ENCODE measurements at places on chromosomes 5 and 9. TPM values are rescaled to one million over a fixed set of nuclear protein-coding genes. Genes with fewer than 3 reads are reported as not detected.

DNA sequence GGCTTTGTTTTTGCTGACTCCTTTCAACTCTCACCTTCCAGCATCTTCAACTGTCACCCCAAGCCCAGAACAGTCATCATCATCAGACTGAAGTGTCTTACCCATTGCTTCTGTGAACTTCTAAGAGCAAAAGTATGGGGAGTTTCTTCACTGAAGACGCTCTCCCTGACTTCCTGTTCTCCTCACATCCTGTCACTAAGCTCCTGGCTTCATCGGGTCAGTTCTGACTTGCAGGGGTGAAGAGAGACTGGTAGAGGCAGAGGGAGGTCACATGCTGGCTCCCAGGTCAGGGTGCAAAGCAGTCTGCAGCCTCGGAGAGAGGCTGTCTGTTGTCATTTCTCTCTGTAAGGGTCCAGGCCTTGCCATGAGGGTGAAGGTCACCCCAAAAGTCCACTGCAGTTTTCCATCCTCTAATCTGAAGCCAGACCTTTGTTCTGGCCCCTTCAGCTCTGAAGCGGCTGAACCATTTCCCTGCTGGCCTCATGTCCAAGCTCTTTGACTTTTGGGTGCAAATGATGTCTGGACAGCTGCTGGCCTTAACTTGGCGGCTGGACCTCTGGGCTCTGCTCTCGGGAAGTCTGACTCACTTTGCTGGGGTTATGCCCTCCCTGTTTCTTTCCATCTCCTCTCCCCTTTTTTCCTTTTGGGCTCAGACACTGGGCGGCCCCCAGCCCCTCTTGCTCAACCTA, 305.0 kb downstream of the RAB3C start:
- DNase-seq = peak; percentile 64

- DNase-seq = no peak
Observed at GRCh38 chr5:172133359-172134029, 54.5 kb downstream of the STK10 start.

GRCh38 chr5:172383191-172383802, 71.0 kb downstream of the SH3PXD2B start:
- no peak for DNase-seq

DNA sequence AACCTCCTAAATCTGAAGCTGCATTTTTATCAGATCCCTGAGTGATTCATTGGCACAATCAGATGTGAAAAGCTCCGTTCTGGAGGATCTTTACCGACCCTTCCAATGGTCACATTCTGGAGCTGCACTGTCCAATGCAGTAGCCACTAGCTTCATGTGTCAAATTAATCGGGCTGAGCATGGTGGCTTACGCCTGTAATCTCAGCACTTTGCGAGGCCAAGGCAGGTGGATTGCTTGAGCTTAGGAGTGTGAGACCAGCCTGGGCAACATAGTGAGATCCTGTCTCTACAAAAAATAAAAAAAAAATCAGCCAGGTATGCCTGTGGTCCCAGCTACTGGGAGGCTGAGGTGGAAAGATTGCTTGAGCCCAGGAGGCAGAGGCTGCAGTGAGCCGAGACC, 3.7 kb downstream of the IL17B start:
- DNase-seq = no peak

- DNase-seq = no peak
Observed at GRCh38 chr5:13990896-13991295, 46.4 kb upstream of the DNAH5 start.

DNA sequence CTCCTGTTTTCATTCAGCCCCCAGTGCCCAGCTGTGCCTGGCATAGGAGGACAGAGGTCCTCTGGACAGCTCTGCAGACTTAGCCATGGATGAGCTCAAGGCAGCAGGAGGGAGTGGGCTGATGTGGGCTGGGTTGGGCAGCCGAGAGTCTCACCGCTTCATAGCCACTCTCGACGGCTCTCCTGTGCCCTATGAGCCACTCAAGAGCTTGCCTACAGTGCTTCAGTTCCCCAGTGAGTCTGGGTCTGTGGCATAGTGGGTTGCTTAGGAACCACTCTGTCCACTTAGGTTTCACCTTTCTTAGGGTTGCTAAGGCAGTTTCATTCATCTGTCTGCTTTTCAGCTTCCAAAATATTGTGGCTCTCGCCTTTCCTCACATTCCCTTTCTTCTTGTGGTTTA, 296.8 kb downstream of the ICE1 start:
- no peak for DNase-seq

DNA sequence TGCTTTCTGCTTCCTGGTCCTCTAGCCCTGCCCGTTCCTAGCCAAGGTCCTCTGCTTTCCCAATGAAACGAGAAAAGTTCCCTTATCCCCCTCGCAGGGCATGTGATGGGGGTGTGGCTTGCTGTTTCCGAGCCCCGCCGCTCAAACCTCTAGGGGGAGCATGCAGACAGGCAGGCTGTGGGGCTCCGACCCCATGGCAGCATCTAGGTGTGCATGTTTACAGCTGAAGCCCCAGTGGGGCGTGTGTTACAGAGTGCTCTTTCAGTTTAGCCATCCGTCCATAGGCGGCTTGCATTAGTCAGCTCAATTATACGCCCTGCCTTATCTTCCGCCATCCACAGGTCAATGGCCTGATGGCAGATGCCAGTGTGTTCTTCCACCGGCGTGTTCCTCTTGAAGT, 48.3 kb upstream of the SPATA31E1 start:
- DNase-seq = no peak

- no peak for DNase-seq
Observed at GRCh38 chr9:76161541-76161940, 232.7 kb downstream of the RFK start.

- no peak for DNase-seq
Observed at GRCh38 chr5:174376726-174377373, 331.3 kb downstream of the NSG2 start.

DNA sequence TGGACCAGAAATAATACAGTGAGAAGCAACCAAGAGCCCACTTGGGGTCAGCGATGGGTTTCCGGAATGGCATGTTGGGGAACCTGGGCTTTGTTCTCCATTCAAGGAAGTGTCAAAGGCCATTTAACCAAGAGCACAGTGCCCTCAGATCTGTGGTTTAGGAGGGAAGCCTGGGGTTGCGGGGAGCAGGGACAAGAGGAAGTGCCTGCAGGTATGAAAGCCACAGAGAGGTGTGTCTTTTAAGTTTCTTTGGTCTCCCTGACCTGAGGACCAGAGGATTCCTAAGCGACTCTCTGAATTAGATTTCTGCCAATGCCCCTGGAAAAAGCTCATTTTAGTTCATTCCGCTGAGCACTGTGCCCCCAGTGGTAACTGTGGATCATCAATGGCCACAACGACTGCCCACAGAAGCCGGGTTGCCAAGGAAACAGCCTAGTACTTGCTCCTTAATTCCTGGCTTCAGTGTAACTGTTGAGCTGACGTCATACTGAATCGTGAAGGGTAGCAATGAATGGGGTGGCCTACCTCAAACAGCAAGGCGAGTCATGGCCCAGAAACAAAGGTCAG, 107.3 kb upstream of the SPIN1 start:
- no peak for DNase-seq

- no peak for DNase-seq
Observed at GRCh38 chr9:22147813-22148527, 138.9 kb upstream of the CDKN2B start.

GRCh38 chr9:132541870-132542830, 40.3 kb upstream of the BARHL1 start:
- no peak for DNase-seq

The ASPN gene
- 14.4 TPM for total RNA-seq

The TNFSF15 gene
- total RNA-seq = 11.9 TPM

The PDE6A gene
- total RNA-seq = not detected

The N4BP3 gene
- 2.6 TPM for total RNA-seq

The OR1J2 gene
- total RNA-seq = not detected

The ARAP3 gene
- 22.4 TPM for total RNA-seq

The TXN gene
- 144 TPM for total RNA-seq
